ENCODE measurements at places on chromosomes 4 and X. TPM values are rescaled to one million over a fixed set of nuclear protein-coding genes. Genes with fewer than 3 reads are reported as not detected.

The IQSEC2 gene
- 9.9 TPM for total RNA-seq

The MAGEA8 gene
- total RNA-seq: not detected

The BMPR1B gene
- total RNA-seq: 0.17 TPM

The P2RY4 gene
- total RNA-seq: under 0.01 TPM

The GRPR gene
- total RNA-seq: 0.33 TPM

The DAPP1 gene
- total RNA-seq: not detected

The TDO2 gene
- 14.4 TPM for total RNA-seq

The TKTL2 gene
- not detected for total RNA-seq

The CXCL8 gene
- 1.3 TPM for total RNA-seq

The TEX13D gene
- total RNA-seq: not detected

The EPHA5 gene
- total RNA-seq: under 0.01 TPM

The USP17L29 gene
- total RNA-seq: not detected

The USP27X gene
- 3.0 TPM for total RNA-seq

The BMX gene
- not detected for total RNA-seq

The HDAC8 gene
- 25.9 TPM for total RNA-seq

The SPANXN3 gene
- not detected for total RNA-seq

The ARX gene
- not detected for total RNA-seq

All from fibroblast of lung (primary cell).